ENCODE measurements at places on chromosomes 4 and X. TPM values are rescaled to one million over a fixed set of nuclear protein-coding genes. Genes with fewer than 3 reads are reported as not detected.

- no peak for DNase-seq
These were observed 340.3 kb upstream of the GRID2 start for GRCh38 chr4:91963486-91963885.

- no peak for DNase-seq
These were observed 116.8 kb downstream of the AFAP1 start for GRCh38 chr4:7822877-7823276.

GRCh38 chr4:153297116-153297515 is 47.4 kb upstream of the MND1 start:
- no peak for DNase-seq

DNA sequence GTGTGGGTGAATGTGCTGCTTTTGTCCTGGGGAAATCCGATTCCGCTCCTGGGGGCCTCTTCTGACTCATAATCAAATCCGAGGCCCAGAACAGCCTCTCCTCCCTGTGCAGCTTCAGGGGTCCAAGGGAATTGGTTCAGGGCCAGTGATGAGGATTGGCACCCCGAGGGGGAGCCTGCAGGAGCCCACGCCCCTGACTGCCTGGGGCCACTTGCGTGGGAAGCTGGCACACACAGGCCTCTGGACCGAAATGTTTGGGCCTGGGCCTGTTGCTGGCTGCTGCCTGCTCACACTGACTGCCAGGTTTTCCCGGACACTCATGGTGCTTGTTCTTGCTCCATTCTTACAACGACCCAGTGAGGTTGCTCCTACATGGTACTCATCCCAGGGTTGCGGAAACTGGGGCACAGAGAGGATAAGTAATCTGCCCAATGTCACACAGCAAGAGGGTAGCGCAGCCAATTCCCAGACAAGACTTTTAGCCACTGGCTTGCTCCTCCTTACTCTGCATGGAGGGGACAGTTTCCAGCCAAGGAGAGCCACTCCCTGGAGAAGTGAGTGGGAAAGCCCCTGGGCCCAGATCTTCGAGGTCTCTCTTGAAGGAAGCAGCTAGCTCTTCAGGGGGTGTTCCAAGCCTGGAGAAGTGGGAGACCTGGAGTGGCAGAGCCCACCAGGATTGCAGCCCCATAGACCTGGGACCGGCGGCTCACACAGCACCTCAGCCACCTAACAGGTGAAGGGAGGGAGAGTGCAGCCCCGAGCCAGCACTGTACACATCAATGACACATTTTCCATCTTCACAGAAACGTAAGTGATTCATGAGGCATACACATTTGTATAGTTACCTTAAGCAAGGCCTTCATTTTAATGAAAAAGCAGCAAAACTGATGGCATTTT is 20.3 kb downstream of the CFAP99 start:
- peak; percentile 13 for DNase-seq

GRCh38 chr4:140300271-140300970 is 73.0 kb upstream of the SCOC start:
- no peak for DNase-seq

DNA sequence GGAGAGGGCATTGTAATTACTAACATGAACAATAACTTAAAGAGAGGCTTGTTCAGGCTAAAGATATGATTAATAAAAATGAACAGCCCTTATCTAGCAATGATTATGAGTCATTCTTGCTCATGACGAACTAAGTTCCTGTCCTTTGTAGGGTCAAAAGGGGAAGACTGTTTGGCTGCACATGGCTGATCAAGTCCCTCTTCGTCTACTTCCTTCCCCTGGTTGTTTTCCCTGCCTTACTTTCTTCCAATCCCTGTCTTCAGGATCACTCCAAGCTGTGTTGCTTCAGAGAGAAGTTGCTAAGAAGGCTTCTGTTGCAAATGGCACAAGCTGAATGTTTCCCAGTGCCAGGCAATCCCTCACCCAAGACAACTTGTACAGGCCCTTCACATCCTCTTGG is 115.0 kb upstream of the HS3ST1 start:
- DNase-seq = no peak

GRCh38 chrX:150507251-150507856 is 61.1 kb upstream of the MTM1 start:
- DNase-seq = peak; percentile 53

HSFX1 gene
- 1.9 TPM for total RNA-seq

GPR50 gene
- not detected for total RNA-seq

- no peak for DNase-seq
These were observed 100.9 kb downstream of the MAMLD1 start for GRCh38 chrX:150464001-150464400.

DNA sequence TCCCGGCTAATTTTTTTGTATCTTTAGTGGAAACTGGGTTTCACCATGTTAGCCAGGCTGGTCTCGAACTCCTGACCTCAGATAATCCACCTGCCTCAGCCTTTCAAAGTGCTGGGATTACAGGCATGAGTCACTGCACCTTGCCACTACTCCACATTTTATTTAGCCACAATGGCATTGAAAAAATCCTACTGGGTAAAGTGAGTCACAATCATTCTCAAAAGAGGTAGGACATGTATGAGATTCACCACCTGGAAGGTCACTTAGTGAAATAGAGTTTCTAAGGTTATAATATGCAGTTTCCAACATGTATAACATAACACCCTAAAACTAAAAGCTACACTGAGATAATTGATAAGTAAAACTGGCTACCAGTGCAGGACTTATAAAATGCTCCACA is 159.2 kb downstream of the BTC start:
- DNase-seq = no peak

GRCh38 chr4:7161721-7162214 is 30.6 kb upstream of the SORCS2 start:
- DNase-seq = no peak

GRCh38 chr4:1469607-1470392 is 63.6 kb upstream of the NKX1-1 start:
- no peak for DNase-seq

DDIT4L gene
- total RNA-seq = 0.46 TPM

DNA sequence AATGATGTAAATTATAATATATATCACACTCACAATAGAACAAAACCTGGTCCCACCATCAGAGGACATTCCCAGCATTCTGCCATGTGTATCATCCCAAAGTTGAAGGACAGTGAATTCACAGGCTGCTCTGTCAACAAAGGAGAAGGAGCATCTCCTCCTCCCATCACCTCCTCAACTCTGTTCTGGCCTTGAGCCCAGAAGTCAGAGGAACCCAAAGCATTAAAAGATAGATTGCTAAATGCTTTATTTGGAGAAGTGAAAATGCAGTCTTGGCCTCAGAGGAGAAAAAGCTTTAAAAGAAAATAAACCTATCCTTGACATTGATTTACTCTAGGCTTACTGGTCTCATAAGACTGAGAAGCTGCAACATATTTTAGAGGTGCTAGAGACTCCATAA is 268.8 kb upstream of the RASGEF1B start:
- DNase-seq = no peak

- DNase-seq = no peak
These were observed 53.5 kb downstream of the PLAC1 start for GRCh38 chrX:134604701-134605311.

SLC25A31 gene
- not detected for total RNA-seq

SHISA3 gene
- total RNA-seq = 6.7 TPM

STOX2 gene
- total RNA-seq = 8.5 TPM

DNA sequence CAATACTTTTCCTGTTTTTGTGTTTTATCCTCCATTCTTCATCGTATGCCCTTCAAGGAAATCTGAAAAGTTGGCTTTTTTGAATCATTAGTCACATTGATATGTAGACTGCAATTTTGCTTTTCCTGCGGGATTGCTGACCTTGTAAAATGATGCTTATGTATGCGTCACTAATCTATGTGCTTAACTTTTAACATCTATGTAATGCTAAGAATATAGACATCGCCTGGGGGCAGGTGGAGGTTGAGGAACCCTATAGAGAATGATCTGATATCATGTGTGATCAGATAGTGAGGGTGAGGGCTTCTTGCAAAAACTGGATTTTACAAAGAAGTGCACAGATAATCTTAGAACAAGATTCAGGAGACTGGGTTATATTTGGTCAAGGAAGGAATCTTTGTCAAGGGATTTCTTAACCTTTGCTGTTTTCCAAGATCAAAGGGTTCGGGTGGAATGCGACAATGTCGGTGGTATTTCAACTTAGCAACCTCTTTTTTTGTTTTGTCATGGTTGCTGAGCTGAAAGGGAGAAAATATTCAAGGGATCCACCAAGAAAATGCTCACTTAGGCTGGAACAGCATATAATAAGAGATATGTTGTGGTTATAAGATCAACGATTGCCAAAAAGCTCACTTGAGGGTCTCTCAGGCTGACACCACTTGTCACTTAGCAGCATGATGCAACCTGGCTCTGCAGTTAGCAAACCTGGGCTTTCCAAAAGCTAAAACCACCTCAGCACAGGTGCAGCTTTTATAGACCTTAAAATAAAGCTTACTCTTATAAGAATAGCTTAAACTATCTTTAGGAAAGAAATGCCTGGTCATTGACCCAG is 70.6 kb upstream of the PUDP start:
- no peak for DNase-seq

DNA sequence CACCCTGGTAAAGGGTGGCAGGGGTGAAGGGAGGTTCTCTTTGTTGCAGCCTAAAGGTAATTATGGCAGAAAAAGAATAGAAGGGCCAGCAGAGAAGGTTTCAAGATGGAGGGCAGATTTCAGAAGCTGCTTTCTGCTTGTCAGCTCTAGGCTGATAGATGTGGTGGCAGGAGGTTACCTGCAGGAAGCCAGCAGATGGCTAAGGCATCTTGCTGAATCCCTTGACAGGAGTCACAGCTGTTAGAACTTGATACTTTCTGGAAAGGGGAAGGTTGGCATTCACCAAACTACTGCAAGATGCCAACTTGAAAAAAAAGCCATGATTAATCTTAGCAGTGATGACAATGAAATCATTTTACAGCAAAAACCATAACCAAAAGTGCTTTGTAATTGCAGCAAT is 69.5 kb upstream of the CBLL2 start:
- DNase-seq = no peak

- no peak for DNase-seq
These were observed 284.1 kb upstream of the TENM3 start for GRCh38 chr4:181959121-181959520.

GRCh38 chr4:126440297-126440696 is 1125.5 kb downstream of the FAT4 start:
- DNase-seq = no peak

DNA sequence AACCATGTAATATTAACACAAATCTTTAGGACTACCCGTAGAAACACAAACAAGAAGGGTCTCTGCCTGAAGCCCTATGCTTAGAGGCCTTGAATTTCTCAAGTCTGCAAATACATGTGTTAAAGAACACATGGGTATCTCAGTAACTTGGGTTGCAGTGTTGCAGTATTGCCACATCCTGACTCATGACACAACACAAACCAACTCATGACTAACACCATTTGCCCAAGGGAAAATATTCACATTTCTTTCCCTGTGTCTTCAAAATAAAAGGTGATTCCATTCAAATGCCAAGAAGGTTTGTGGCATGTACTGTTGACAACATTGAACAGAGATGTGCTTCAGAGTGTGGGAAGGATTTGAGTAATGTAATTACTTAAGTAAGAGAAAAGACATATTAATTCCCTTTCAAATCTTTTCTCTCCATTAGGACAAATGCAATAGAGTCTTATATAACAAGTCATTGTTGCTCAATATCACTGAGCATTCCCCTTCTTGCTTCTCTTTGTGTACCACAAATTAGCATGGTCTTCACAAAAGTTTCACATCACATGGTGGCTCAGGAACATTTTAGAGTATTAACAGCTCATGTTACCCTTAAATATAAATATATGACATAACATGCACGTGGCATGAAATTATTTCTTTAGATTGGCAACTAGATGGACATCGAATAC is 487.1 kb downstream of the STPG2 start:
- DNase-seq = no peak

DNA sequence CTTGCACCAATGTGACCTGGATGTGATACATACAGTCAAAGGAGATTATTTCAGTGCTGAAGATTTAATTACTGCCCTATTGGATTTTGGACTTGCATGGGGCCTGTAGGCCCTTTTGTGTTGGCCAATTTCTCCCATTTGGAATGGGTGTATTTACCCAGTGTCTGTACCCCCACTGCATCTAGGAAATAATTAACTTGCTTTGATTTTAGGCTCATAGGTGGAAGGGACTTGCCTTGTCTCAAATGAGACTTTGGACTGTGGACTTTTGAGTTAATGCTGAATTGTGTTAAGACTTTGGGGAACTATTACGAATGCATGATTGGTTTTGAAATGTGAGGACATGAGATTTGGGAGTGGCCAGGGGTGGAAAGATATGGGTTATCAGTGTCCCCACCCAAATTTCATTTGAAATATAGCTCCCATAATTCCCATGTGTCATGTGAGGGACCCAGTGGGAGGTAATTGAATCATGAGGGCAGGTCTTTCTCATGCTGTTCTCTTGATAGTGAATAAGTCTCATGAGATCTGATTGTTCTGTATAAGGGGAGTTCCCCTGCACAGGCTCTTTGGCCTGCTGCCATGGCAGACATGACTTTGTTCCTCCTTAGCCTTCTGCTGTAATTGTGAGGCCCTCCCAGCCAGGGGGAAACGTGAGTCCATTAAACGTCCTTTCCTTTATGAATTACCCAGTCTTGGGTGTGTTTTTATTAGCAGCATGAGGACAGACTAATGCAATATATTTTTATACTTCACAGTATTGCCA is 362.2 kb upstream of the SPANXN4 start:
- no peak for DNase-seq

DNA sequence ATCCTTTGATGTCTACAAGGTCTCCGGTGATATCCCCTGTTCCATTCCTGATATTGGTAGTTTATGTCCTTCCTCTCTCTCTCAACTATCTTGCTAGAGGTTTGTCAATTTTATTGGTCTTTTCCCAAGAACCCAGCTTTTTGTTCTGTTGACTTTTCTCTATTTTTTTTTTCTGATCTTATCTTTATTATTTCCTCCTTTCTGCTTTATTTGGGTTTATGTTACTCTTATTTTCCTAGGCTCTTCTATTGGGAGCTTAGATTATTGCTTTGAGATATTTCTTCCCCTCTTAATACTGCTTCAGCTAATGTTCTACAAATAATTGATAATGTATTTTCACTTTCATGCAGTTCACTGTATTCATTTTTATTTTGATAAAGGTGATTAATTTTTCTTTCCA is 44.2 kb downstream of the EIF2S3 start:
- no peak for DNase-seq

- DNase-seq = no peak
These were observed 77.9 kb downstream of the EFHC2 start for GRCh38 chrX:44265559-44265958.

MAGEB17 gene
- total RNA-seq = not detected

KIT gene
- total RNA-seq = 1.6 TPM

DNA sequence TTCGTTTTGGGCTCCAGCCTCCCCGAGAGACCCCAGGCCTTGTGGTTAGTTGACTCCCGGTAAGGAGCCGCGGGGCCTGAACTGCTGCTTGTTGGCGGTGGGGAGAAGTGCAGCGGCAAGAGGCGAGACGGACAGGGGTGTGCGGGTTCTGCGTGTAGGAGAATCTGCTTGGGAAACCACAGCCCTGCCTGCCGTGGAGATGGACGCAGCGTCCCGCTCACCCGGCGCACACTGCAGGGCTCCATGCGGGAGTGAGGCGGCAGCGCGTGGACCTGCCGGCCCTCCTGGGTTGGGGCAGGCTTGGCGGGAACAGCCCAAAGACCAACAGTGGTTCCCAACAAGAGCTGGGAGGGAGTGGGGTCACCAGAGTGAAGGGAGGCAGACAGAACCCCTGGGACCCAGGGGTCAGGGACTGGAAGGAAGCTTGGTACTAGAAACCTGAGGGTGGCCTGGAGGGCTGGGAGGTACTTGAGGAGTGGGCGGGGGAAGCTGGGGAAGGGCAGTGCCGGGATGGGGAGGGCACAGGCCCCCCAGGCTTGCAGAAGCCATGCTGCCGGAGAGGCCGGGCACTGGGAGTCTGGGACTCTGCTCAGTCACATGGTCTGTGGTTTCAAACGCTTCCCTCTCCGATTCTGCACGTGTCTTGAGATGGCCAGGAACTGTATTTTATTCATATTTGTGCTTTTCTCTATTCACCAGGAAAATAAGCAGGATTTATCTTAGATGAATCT is 70.8 kb downstream of the RGS12 start:
- DNase-seq = no peak
